Stimulated activated naive CD8-positive, alpha-beta T cell treated with anti-CD3 and anti-CD28 coated beads, Interleukin-15, amount 100 ng/mL, for 72 hours (primary cell): ENCODE measurements at places on chromosomes 3 and 15.

DNA sequence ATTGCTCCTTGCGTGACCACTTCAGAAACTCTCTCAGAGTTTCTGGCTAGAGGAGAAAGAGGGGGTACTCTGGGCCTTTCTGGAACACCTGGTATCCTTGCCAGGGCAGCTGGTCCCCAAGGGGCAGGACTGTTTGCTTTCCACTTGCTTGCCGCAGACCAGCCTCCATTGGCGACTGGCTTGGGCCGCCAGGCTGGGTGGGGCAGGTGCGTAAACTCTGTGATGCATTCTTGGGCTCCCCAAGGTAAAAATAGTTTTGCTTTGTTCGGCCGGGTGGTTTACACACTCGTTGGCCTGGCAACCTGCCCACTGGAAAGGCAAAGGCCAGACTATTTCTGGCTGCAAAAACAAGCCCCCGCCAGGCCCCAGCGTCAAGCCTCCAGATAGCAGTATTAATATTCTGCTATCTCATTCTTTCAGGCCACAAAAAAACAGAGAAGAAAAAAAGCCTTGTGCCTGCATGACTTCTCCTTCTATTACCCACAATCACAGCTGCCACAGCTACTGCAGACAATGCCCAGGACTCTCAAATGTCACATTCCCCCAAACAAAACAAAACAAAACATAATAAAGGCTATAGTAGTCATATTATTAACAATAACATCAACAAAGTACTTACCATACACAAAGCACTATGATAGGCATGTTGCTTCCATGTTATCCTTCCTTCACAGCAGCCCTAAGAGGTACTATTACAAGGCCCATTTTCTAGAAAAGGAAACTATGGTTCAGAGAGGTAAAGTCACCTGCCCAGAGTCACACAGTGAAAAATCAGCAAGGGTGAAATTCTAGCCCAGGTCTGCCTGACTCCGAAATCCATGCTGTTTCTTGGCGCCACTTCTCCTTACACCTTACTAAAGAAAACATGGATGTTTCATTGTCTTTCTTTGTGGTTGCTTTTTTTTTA is 14.0 kb upstream of the SSUH2 start:
- no peak for DNase-seq

- no peak for DNase-seq
These were observed 18.7 kb downstream of the DNAJC13 start for GRCh38 chr3:132435911-132436425.

DNA sequence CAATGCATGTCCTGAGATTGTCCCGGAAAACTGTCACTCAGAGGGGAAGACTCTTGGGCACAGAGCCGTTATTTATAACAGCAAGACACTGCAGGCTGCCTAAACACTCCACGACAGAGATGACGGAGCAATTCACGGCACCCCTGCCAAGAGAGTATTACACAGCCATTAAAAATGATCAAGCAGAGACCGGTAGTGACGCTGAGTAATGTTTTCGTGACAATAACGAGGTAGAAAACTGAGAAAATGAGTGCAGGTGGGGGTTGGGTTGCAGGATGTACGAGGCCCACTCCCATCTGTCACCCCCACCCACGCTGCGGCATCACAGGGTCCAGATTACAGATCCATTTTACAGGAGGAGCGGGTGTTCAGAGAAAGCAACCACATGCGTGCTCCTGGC is 58.9 kb upstream of the LINGO1 start:
- no peak for DNase-seq

DNA sequence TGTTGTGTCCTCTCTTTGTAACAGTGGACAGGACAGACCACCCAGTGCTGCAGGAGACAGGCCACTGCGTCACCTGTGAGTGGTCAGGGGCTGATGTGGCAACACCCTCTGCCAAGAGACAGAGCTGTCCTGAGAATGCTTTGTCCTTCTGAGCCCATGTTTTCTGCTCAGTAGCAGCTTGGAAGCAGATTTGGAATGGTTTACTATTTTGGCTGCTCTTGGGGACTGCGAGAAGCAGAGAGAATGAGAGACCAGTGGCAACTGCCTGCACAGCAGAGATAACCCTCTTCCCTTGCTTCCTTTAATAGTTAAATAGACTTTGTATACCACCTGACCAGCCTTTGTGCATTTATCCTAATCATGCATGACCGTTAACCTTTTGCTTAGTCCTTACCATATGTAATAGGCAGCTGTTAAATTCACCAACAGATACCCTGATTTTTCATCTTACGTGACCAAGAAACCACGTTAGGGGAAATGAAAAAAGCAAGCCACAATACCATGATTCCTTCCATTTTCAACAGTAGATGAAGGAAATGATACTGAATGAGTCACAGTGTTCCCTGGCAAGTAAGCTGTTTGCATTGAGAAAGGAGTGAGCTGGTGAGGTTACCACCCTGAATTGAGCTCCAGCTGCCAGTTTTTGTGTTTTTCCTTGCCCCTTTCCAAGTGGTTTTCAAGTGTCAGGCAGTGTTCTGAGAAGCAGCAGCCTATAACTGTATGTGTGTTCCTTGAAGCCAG is 35.5 kb downstream of the B3GALNT1 start:
- DNase-seq: peak; percentile 27

DNA sequence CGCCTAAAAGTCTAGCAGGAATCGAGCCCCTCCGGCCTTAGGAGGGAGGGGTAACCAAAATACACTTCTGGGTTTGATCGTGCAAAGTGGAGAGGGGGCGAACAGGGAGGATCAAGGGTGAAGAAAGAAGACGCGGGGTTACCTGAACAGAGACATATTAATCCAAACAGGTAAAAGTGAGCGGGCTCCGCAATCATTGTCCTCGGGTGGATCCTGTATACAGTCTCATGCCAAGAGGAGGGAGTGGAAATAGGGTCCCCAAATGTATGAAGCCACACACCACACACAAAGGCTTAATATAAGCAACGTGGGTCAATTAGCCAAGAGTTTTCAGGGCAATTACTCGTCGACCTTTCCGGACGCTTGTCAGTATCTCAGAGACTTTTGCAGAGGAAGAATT is 749.5 kb downstream of the ROBO1 start:
- no peak for DNase-seq

- no peak for DNase-seq
These were observed 21.8 kb downstream of the FBXO45 start for GRCh38 chr3:196590279-196590678.

DNA sequence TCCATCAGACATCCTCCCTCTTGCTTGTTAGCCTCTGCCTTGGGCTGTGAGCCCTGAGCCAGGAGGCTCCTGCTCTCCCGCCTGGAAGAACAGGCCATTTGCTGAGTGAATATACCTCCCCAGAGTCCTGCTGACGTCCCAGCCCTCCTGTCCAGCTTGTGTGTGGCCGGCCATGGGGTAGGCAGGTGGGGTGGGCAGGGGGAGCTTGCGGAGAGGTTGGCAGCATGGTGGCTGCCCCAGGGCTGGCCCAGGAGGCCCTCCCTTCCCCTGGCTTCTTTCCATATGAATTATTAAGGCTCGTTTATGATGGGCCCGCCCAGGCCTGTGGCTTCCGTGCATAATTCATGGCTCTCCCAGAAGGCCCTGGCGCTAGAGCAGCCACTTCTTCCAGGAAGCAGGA is 18.7 kb downstream of the CACNA2D2 start:
- DNase-seq: no peak

DNA sequence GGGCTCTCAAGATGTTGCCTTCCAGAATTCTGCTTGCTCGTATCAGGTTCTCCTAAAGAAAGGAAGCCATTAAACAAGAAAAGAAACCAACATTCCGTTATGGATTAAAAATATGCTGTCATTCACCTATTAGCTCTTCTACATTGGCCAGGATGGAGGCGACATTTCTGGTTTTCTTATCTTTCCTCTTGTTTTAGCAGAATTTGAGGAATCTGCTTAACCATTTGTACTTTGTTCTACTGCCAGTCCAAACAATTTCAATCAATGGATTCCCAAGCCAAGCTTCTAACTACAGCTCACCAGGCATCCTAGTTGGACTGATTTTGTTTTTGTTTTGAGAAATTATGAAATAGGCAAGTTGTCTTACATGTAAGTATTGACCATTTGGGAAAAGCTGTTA is 164.6 kb upstream of the TSC22D2 start:
- DNase-seq: no peak

GRCh38 chr3:172312001-172312400 is 136.3 kb downstream of the GHSR start:
- DNase-seq: no peak

DNA sequence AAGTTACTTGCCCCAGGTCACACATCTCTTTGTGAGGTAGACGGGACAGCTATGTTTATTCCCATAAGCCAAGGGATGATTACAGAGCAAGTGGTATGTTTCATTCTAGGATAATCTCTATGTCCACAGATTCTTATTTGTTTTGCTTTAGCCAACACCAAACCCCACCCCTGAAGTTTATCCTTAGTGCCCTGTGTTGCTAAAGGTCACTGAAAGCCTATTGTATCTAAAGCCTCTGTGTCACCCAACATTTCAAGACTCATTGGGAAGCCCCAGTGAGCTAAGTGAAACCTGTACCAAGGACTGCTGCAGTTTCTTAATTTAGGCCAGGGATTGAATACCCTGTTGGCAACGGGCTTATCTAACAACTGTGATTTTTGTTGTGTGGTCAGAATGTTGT is 135.6 kb downstream of the ADAMTS9 start:
- no peak for DNase-seq

DNA sequence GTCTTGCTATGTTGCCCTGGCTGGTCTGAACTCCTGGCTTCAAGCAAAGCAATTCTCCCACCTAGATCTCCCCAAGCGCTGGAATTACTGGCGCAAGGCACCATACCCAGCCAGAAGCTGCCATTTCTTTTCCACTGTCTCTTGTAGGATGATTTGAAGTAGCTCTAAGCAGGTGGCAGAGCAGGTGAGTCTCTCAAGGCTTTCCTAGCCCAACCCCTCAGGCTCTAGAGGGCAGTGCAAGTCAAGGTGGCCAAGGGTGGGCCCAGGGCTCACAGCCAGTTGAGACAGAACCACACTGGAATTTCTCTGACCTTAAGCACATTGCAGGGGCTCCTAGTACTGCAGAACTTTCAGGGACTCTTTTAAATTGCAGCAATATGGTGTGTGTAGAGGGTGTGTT is 15.6 kb upstream of the DAG1 start:
- no peak for DNase-seq

DNA sequence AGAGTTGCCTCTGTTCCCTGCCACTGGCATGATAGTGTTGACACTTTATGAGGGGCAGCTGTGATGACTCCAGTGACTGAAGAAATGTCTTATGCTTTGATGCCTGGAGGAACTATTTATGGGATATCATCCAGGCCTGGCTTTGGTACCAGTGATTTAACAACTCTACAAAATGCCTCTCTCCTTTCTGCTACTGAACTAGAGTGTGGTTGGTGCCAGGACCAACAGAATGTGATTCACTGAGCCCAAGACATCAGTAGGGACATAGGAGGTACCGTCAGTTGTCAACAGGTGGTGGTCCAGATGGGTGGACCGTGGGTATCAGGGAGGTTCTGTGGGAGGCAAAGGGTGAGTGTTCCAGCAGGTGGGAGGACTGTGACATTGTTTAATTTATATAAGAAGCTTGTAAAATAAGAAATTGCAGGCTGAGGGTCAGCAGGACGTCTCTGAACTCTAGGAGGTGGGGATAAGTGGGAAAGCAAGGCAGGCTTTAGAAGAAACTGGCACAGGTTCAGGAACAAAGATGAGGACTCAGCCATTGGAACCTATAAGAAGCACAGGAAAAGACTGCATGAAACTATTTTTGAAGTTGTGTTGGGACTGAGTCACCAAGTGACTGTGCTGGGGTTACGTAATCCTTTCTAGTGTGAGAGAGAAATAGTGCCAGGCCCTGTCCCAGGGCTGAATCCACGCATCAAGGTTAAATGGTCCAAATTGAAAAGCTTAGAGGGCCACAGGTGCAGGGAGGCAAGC is 28.5 kb upstream of the SLC7A14 start:
- no peak for DNase-seq

- DNase-seq: no peak
These were observed at the start of gene KLHL40 for GRCh38 chr3:42685363-42685881. Gene KLHL40, plus strand, starts transcription at chr3:42685537. Its CDS starts 82 bp downstream, at chr3:42685619.

DNA sequence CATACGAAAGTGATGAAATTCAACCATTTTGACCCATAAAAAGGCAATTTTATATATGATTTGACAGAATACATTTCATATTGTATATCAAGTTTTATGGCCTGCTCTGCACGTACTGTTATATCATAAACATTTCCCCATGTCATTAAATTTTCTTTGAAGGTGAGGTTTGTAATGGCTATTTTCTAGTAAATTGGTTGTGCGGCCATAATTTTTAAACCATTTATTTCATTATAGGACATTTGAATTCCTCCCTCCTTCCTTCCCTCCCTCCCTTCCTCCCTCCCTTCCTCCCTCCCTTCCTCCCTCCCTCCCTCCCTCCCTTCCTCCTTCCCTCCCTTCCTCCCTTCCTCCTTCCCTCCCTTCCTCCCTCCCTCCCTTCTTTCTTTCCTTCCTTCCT is 87.4 kb upstream of the AGBL1 start:
- no peak for DNase-seq

- DNase-seq: no peak
These were observed 26.4 kb upstream of the ATP8B4 start for GRCh38 chr15:50145451-50145872.

DNA sequence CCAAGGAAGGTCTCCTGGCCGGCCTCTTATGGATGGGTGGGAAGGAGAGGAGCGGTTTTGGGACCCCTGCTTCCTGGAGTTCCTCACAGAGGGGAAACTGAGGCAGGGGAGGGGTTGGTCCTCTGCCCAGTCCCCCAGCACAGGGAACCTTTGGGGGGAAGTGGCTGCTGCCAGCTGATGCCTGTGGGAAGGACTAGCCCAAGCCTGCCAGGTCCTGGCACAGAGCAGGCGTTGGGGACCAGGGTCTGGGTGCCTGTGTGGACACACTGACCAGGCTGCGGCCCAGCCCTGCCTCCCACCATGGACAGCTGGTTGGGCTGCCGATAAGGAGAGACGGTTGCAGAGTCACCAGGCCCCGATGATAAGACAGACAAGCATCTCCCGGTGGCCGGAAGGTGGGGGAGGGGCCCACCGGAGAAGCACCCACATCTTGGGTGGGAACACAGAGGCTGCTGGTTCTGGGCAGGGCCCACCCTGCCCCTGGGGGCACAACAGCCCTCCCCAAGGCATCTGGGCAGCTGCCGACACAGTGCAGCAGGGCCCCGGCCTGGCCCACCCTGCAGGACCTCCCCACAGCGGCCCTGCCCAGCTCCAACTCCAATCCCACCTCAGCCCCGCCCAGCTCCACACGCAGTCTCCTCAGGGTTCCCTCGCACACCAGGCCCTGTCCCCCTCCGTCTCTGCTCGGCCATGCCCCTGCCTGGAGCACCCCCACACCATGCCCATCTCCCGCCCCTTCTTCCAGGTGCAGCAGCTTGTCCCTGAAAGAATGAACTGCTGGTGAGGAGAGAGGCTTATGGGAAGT is 50.7 kb downstream of the DNAJB8 start:
- DNase-seq: no peak

DNA sequence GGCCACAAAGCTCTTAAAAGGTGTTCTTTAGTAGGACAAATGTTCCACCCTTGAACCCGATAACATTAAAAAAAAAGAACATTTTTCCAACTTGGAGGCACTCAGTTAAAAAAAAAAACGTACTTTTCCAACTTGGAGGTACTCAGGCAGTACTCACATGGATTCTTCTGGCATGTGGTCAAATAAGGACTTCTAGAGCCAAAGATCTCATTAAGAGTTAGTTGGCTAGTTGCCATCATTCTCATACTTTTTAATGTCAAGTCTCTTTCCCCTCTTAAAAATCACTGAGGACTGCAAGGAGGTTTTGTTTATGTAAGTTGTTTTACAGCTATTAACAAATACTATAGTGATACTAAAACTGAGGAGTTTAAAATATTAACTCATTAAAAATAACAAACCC is 101.0 kb downstream of the CADPS start:
- DNase-seq: no peak
